Retinal pigment epithelial cell (primary cell): ENCODE measurements at places on chromosomes 4 and X.

DNA sequence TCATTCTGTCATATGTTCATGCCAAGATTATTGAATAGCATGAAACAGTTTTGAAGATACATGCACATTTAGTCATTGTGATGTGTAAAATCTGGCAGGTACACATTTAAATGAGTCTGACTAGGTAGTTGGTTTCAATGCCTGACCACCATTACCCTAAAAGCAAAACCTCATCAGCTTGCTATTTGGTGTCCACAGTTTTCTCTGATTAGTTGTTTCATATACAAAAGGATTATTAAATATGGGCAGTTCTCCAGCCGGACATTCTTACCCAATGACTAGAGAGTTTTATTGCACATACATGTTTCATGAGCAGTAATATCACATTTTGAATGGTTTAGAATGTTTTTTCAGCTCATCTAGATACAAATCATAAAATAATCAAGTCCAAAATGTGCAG is 23.7 kb downstream of the DCHS2 start:
- DNase-seq: peak; percentile 61

GRCh38 chr4:140346136-140346535 is 27.3 kb upstream of the SCOC start:
- no peak for DNase-seq

- DNase-seq: no peak
Measured at GRCh38 chr4:55416176-55416575, 20.4 kb downstream of the TMEM165 start.

DNA sequence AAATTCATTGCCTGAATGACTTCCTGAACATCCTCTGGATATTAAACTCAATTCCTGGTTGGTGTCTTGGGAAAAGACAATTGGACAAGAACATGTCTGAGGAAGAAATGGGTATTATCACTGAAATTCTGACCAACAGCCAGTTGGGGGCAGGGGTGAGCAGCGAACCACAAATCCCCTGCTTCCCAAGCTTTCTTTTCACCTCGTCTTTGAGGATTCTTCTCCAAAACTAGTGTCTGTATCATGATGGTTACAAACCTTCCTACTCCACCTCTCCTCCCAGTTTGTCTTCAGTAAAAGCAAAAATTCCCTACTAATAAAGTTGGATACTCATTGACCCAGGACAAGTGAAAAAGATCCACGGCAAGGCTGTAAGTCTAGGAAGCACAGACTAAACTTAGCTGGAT is 48.3 kb upstream of the WDR1 start:
- DNase-seq: no peak

DNA sequence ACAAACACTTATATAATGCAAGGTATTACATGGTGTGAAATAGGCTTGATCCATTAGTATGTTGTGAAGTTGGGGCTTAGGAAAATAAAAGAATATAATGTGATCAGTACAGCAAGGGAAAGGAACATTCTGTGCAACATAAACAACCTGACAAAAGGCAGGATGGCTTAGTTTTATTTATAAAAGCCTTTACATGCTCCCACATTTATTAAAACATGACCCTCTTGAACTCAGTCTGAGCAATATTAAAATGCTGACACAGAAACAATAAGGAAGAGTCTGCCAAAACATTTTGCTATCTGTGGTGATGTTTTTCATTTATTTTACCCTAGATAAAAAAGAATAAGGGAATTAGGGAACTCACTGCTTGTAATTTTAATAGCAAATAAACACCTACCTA is 519.7 kb downstream of the PCDH7 start:
- DNase-seq: no peak

DNA sequence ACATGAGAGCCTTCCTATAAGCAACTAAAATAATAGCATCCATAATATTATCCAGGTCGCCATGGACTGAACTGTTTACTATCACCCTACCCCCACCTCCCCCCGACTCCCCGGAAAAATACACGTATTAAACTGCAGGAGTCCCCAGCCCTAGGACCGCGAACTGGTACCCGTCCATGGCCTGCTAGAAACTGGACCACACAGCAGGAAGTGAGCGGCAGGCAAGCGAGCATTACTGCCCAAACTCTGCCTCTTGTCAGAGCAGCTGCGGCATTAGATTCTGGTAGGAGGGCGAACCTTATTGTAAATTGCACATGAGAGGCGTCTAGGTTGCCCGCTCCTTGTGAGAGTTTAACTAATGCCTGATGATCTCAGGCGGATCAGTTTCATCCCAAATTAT is 405.8 kb upstream of the ADGRL3 start:
- DNase-seq: no peak

DNA sequence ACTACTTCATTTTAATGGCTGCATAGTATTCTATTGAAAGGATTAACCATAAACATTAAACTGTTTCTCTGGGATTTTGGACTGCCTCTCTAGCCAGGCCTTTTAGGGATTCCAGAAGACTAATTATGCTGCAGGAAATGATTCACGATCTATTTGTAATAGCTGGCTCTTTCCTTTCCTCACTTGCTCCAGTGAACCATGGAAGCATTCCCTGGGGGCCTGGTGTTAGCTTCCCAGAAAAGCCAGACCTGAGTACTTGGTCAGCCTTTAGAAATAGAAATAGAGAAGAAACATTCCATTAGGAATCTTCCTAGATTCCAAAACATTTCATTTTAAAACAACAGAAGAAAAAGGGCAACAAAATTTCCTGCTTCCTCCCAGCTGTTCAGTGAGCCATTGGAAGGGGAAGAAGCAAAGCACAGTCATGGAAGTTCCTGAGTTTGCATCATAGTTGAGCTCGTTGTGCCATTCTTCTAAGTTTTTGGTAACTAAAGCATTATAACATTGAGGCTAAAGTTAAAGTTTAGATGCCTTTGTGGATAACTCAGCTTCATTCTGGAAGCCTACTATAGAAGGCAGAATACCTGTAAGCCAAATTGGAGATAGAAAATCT is 83.5 kb downstream of the NPNT start:
- DNase-seq: no peak

- no peak for DNase-seq
Measured at GRCh38 chr4:89312066-89312465, 4.5 kb upstream of the GPRIN3 start.

- DNase-seq: peak; percentile 94
Measured at GRCh38 chr4:128823025-128823661, 13.6 kb downstream of the JADE1 start.

- no peak for DNase-seq
Measured at GRCh38 chr4:179095585-179096221, 1653.5 kb upstream of the AGA start.
